ENCODE measurements at places on chromosomes 2 and 18.

DNA sequence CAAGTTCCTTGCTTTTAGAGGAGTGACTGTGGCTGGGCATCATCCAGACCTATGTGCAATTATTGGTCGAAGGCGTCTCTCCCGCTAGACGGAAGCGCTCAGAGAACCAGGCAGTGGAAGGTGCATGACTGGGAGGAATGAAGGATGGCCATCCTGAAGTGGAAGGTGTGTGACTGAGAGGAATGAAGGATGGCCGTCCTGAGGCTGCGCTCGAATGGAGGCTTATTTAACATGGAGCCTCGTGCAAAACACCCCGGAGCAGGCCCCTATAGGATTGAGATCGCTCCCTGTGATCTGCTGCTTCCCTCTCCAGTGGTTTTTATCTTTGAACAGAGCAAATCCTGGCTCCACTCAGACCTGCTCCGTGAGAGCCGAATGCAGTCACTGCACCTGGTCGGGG is 140.2 kb upstream of the ID2 start:
- no peak for DNase-seq

GRCh38 chr2:196170213-196170605 is 1.2 kb downstream of the STK17B start:
- DNase-seq: no peak

DNA sequence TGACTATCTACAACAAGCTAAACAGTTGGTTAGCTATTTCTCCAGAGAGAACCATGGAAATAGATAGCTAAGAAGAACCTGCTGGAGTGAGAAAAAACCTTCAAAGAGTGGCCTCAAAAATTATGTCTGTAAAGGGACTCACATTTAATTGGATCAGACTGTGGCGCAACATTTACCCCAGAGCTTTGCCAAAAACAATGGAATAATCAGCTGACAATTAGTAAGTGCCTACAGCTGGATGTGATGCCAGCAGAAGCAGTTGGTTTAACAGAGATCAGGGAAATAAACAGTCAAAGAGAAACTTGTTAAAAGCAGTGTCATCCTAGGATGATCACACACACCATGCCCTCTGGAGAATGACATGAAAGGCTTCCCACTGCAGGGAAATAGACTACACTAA is 310.7 kb downstream of the CLIP4 start:
- DNase-seq: no peak

GRCh38 chr2:218898109-218898878 is 17.6 kb downstream of the WNT10A start:
- peak; percentile 85 for DNase-seq

DNA sequence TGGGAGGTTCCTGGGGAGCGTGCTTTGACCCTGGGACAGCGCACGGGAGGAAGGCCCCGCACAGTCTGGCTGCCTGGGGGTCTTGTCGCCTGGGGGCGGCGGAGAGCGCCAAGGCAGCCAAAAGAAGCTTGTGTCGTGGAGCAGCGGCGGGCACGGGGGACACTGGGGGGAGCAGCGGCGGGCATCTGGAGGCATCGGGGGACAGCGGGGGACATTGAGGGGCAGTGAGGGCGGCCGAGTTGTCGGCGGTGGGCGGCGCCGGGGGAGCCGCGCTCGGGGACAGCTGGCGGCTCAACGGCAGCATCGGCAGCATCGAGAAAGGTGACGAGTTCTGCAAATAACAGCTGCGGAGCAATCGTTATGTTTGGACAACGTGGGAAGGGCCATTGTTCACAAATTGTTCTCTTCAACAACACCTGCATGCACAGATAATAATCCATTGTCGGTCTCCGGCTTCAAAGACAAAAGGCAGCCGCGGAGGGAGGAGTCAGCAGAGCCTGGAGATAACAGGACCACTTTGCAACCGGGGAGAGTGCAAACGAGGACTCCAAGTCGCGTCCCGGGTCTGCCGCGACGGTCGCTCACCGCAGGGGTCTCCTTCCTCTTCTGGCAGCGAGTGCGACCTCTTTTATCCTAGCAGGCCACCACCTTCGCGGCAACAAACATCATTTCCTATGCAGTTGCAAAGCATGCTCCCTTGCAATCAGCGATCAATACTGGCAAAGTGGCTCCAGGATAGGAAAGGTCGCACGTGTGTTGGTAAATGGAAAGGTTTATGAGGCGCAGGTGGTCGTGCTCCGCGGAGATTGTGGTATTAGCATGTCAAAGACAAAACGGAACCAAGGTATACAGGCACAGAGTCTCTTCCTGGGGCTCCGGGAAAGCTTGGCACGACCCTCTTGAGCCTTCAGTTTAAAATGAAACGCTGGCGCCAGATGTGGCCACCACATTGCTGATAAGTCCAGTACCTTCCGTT is 132.3 kb upstream of the DLX2 start:
- no peak for DNase-seq

DNA sequence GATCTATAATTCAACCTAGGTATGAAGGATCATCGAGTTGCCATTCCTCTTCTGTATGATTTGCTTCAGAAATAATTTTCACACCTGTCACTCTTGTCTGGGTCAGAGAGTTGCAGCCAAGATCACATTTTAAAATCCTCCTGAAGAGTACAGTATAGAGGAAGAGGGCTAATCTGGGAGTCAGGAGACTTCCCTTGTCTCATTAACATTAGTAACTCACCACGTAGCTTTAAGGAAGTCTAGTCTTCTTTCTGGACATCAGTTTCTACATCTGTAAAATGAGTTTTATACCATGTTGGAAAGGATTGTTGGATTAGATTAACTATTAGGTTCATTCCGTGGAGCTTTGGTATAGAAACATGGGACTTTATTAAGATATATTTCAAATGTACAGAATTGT is 109.4 kb downstream of the TDRD15 start:
- DNase-seq: no peak

- DNase-seq: no peak
Measured at GRCh38 chr2:212022966-212023365, 515.6 kb downstream of the ERBB4 start.

DNA sequence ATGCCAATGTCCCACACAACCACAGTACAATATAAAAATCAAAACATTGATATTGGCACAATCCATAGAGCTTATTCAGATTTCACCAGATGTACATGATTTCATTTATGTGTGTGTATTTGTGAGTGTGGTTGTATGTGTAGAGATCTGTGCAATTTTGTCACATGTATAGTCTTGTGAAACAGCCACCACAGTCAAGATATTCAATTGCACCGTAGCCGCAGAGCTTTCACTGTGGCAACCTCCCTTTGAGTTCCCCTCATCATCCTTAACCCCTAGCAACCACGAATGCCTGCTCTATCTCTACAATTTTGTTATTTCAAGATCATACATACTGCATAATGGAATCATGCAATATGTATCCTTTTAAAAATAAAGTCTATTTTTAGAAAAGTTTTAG is 391.3 kb downstream of the SETBP1 start:
- no peak for DNase-seq

DNA sequence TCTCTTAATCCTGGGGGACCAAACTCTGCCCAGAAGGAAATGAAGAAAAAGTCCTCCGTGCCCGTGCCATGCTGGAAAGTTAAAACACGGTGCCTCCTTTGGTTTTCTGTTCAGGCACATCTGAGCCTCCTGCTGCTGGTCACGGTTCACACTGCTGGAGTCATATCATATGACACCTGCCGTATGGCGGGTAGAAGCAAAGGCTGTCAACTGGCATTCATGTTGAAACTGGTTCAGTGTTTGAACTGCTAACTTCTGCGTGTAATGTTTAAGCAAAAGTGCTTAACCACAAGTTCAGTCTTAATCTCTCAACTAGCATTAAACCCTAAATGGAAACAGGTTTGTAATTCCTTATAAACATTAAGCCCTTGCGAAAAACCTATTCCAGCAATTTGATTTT is 3.1 kb downstream of the STK39 start:
- no peak for DNase-seq

DNA sequence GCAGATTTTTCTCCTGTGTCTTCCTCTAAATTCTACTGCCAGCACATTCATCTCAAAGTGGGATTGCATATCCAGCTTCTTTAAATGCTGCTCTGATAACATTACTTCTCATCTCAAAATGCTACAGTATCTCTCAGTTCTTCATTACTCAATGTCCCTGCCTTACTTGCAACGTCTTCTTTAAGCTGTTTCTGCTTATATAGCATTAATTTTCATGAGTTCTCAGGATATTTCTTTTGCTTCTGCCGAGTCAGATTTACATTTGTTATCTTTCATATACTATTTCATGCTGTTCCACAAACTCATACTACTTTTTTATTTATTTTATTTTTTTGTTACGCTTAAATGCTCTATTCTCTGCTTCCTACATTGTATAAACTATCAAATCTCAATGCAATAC is 1223.5 kb upstream of the FAM98A start:
- no peak for DNase-seq

- peak; percentile 30 for DNase-seq
Measured at GRCh38 chr2:102473020-102473419, at the start of gene SLC9A4. TSS of gene SLC9A4 (plus strand) at chr2:102473226. CDS start at chr2:102473760, 534 bp downstream.

DNA sequence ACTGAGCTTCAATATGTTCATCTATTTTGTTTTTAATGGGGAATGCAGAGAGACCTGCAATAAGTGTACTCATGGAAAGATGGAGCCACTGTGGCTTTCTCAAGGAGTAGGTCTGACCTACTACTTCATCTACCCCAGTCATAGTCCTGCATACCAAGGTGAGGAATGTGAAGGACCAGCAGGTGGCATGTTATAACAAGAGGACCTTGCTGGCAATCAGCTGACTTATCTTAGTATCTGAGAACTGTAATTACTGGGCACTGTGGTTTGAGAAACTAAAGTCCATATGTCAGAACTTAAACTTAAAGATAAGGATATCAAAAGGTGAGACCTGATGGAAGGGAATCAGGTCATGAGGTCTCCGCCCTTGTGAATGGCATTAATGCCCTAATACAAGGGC is 1104.2 kb downstream of the BCL11A start:
- DNase-seq: no peak

DNA sequence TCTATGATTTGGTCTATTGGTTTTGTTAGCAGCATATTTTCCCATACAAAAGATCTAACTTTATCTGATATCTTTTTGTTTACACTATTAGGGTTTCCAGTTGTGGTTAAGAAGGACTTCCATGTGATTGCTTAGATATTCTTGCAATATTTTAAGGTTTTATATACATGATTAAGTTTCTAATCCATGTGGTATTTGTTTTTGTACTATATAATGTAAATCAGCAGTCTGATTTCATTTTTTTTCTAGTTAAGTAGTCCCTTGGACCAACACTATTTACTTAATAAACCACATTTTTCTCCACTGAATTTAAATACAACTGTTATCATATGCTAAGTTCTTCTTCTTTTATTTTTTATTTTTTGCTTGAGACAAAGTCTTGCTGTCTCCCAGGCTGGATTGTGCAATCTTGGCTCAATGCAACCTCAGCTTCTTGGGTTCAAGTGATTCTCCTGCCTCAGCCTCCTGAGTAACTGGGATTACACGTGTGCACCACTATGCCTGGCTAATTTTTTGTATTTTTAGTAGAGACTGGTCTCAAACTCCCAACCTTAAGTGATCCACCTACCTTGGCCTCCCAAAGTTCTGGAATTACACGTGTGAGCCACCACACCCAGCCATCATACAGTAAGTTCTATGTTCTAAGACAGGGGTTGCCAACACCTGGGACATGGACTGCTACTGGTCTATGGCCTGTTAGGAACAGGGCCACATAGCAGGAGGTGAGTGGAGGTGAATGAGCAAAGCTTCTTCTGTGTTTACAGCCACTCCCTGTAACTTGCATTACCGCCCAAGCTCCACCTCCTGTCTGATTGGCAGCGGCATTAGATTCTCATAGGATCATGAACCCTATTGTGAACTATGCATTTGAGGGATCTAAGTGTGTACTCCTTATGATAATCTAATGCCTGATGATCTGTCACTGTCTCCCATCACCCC is 58.5 kb upstream of the RAB27B start:
- no peak for DNase-seq

DNA sequence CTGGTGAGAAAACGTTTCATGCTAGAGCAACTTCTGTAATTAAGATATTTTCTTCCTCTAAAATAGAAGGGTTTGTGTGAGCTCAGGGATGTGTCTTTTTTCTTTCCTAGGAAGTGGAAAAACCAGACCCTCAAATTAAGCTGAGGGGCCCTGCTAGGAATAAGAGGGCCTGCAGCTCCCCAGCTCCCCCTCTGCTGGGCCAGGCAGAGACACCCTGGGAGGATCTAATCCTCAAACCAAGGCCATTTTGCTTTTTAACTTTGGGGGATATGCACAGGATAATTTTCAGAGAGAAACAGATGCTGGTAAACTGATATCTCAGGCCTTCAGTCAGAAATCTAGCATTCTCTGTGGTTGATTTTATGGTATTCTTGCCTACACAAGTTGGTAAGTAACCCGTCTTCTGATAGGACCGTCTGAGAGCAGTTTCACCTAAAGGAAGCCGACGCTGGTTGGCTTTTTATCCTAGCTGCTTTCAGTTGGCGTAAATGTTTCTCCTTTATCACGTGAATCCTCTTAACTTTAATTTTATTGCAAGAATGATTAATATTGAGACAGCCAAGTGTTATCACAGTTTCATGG is 34.8 kb downstream of the SNTG2 start:
- DNase-seq: no peak

DNA sequence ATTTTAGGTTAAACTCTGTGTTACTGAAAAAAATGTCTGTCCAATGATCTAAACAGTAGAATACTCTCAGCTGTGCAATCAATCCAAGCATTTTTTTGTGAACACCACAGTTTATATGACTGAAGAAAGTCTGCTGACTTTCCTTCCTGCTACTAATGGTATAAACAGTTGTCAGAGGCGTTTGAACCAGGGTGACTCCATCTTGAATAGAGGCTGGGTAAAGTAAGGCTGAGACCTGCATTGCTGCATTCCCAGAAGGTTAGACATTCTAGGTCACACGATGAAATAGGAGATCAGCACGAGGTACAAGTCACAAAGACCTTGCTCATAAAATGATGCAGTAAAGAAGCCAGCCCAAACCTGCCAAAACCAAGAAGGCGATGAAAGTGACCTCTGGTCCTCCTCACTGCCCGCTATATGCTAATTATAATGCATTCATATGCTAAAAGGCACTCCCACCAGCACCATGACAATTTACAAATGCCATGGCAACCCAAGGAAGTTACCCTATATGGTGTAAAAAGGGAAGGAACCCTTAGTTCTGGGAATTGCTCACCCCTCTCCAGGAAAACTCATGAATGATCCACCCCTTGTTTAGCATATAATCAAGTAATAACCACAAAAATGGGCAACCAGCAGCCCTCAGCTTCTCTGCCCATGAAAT is 31.3 kb downstream of the POU3F3 start:
- DNase-seq: no peak

GRCh38 chr2:117127680-117128079 is 686.8 kb upstream of the DDX18 start:
- DNase-seq: no peak

DNA sequence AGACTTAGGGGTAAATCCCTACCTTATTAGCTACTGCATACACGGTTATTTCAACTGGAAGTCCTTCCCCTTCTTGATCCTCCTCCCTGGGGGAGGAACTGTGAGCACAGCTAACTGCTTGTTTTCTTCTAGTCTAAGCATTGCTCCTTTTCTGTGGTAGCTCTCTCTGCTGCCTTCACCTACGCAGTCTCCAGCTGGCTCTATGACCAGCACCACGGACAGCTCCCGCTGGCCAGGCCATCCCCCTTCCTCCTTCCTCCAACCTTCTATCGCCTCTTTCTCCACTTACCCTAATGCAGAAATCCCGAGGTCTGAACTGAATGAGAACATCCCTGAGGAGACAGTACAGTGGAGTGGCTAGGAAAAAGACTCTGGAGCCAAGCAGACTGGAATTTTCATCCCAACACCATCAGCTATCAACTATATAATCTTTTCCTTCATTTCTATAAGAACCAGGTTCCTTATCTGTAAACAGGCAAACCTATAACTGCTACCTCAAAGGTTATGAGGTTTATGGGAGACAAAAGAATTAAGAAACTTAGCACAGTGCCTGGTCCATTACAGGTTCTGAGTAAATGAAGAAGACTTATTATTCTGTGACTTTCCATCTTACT is 4.7 kb upstream of the CFAP65 start:
- no peak for DNase-seq

GRCh38 chr2:85678377-85678776 is 10.4 kb upstream of the SFTPB start:
- DNase-seq: no peak
